ENCODE measurements at places on chromosomes 7 and 10. TPM values are rescaled to one million over a fixed set of nuclear protein-coding genes. Genes with fewer than 3 reads are reported as not detected.

GRCh38 chr7:78038465-78039080 is 240.0 kb downstream of the PHTF2 start:
- DNase-seq, result no peak

- peak; percentile 61 for DNase-seq
Measured at GRCh38 chr10:17026686-17027485, 102.7 kb downstream of the CUBN start.

- DNase-seq, result no peak
Measured at GRCh38 chr10:73859428-73859783, 14.9 kb downstream of the CAMK2G start.

DNA sequence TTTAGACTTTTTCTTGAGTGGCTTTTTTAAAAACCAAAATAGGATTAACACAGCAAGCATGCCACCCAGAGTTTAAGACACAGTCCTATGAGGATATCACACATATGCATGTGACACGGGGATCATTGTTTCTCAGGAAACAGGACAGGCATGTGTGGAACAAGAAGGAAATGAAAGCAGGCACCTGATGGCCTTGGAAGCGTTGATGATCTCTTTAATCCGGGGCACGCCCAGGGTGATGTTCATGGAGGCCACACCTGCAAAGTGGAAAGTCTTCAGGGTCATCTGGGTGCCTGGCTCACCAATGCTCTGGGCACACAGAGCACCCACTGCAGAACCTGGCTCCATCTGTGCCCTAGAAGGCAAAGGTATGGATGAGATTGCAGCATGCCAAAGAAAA is 44.3 kb downstream of the POLR3A start:
- DNase-seq, result no peak

DNA sequence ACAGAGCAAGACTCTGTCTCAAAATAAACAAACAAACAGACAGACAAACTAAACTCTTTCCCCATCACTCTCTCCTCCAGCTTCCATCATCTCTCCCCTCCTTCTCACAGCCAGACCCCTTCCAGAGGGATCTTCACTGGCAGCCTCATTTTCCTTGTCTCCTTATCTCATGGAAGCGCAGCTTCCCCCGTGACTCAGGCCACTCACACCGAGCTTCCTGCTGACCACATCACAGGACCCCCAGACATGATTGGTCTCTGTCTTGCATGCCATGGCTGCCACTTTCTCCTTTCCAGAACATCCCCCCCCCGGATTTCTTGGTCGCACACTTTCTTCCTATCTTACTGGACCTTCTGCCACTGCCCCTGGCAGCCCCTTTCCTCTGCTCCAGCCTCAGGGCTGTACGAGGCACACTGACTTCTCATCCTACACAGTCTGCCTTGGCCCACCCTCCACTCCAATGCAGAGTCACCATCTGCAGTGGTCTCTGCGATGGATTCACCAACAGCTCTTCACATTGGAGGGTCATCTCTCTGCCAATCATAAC is 4.9 kb upstream of the INSIG1 start:
- DNase-seq, result no peak

GRCh38 chr10:116690356-116691322 is 51.7 kb downstream of the HSPA12A start:
- no peak for DNase-seq

GRCh38 chr7:93574269-93574645 is 267 bp downstream of the CALCR start:
- DNase-seq, result no peak

DNA sequence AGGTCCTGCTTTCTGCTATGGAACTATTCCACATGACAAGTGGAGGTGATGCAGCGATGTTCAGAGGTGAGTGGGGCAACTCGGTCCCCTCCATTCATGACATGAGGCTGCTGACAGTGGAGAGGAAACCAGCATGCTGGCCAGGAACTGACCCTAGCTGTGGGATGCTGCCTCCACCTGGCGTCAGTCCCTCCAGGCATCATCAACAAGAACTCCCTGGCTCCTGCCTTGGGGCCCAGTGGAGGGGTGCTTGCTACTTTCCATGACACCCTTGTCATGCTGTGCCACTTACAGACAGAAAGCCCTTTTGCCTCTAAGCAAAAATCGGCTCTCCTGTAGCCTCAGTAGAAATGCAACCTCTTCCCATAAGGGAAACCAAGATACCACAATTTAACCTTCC is 118.5 kb downstream of the LRRC18 start:
- DNase-seq, result no peak

DNA sequence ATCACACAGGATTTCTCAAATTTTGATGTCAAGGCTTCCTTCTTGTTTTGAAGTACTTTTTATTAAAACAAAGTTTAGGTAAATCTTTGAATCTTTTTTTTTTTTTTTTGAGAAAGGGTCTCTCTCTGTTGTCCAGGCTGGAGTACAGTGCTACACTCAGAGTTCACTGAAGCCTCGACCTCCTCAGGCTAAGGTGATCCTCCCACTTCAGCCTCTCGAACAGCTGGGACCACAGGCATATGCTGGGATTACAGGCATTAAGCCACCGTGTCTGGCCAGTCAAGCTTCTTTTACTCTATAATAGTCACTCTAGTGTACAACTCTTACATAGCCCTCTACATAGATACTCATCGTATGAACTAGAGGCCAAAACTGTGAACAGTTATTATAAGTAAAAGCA is 3.4 kb downstream of the RUFY2 start:
- DNase-seq, result no peak

DNA sequence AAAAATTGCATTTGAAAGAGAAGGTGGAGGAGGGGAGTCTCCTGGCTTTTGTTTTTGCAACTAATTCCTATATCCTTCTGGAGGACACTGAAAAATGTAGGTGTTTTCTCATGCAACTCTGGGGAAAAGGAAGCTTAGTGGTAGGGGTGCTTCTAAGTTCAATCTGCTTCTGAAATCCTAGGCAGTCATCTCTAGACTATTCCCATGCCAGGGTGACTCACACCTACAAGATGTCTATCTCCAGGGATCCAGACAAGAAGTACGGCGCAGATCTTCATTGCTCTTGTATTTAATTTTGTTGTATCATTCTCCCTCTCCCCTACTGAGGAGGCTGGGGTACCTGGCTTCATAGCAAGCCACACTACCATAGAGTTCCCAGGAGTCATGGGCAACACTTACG is 258.8 kb downstream of the PHF14 start:
- no peak for DNase-seq

DNA sequence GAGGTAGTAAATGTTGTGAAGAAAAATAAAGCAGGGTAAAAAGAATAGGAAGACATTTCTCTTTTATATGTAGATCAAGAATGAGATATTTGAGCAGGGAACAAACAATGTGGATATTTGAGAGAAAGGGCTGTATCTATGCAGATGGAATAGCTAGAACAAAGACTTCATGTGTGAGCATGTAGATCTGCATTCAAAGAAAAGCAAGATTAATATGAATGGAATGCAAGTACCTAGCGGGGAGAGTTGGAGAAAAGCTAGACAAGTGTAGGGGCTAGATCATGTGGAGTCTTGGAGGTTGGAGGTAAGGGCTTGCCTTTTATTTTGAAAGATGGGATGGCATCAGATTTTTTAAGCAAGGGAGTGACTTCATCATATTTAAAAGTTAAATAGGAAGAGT is 27.1 kb downstream of the SHOC2 start:
- no peak for DNase-seq

The IDE gene
- 61.0 TPM for total RNA-seq

The GATA3 gene
- total RNA-seq, result 0.12 TPM

The NKX1-2 gene
- 0.02 TPM for total RNA-seq

The TLL2 gene
- total RNA-seq, result 0.12 TPM

The CNPY1 gene
- total RNA-seq, result not detected

The SLC13A1 gene
- not detected for total RNA-seq

The DYDC2 gene
- total RNA-seq, result not detected

Data from NCI-H460 (cell line).